ENCODE measurements at places on chromosomes 4 and X. TPM values are rescaled to one million over a fixed set of nuclear protein-coding genes. Genes with fewer than 3 reads are reported as not detected.

DNA sequence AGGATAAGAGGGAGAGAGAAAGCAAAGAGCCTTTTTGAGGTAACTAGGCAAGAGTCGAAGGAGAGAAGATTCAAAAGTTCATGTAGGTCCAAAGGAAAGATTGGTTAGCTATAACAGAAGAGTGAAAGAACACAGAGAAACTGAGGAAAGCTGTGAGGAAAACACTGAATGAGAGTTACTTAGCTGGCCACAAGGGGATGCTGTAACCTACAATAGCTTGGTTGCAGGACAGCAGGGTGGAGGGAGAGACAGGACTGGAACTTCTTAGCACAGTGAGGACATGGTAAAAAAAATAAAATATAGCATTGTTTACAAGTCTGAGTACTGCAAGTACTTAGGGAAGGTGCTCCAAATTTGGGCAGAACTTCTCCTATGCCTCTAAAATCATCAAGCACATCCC lies 48.3 kb downstream of the RAI2 start:
- no peak for DNase-seq

The GAGE2A gene
- total RNA-seq = 61.7 TPM

DNA sequence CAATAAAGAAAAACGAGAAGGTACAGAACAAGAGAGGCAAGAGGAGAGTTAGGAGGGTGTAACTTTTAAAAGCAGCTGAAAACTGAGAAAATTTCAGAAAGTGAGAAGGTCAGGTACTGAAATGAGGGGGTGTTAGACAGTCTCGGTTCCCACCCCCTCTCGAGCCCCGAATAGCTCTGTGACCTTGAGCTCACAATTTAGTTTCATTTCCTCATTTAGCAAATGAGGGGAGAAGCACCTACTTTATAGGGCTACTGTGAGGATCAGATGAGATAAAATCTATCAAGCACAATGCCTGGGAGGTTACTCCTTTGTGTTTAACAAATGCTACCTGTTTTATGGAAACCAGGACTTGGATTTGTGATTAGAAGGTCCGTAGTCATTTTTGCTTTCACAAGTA lies 4.9 kb downstream of the UGT8 start:
- DNase-seq = no peak

GRCh38 chrX:5780821-5781220 lies 447.8 kb downstream of the NLGN4X start:
- DNase-seq = no peak

GRCh38 chr4:1723131-1723801 lies 1.9 kb downstream of the TACC3 start:
- peak; percentile 2 for DNase-seq

DNA sequence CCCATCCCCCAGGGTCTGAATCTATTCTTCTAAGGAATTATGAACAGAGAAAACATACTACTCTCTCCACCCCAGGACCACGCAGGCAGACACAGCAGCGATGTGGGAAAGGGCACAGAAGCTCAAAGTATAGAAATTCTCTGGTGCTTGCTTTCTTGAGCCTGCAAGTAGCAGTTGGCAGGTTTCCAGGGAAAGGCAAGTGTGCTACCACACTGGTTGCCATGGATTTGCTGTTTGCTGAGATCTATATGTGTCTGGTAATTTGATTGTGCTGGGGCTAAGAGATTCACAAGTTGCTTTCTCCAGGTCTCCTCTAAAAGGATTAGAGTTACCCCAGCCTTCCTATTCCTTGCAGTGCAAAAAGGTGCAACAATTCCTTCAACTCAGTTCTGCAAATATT lies 83.1 kb downstream of the GUCY2F start:
- no peak for DNase-seq

- DNase-seq = no peak
Measured at GRCh38 chr4:2501034-2501594, 32.2 kb downstream of the RNF4 start.

DNA sequence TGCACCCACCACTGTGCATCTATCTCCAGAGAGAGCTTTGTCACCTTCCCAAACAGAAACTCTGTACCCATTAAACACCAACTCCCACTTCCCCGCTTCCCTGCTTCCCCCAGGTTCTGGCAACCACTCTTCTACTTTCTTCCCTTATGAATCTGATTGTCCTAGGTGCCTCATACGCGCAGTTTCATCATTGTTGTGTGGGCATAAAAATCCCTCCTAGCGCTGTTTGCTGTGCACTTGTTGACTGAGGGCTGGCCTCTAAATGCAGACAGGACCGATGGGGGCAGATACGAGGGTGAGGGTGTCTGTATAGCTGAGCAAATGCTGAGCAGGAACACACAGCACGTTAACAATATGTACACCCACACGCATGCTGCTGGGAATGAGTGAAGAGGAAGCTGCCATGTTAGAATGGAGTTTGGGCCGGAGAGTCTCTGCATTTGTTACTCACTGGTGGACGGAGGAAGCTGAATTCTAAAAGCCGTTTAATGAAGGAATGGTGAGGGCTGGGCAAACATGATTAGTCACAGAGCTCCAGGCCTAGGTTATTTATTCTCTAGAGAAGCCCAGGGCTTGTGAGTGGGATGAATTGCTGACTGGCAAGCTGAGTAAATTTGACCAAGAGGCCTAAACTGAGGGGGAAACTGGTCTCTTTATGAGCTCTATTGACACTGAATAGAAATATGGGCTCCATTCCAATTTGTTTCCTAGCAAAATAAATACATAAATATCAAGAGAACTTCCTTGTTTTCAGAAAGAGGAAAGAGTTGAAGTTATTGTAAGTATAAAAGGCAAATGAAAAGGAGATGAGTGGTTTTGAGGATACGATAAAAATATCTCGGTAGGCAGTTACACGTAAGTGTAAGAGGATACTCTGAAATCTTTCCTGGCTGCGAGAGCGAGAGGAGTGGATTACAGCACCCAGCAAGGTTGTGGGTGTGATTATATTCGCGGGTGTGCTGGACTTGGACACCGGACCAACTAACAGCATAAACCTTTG lies 95.9 kb upstream of the RPS6KA3 start:
- peak; percentile 73 for DNase-seq

- no peak for DNase-seq
Measured at GRCh38 chr4:27148211-27148895, 287.7 kb downstream of the STIM2 start.

DNA sequence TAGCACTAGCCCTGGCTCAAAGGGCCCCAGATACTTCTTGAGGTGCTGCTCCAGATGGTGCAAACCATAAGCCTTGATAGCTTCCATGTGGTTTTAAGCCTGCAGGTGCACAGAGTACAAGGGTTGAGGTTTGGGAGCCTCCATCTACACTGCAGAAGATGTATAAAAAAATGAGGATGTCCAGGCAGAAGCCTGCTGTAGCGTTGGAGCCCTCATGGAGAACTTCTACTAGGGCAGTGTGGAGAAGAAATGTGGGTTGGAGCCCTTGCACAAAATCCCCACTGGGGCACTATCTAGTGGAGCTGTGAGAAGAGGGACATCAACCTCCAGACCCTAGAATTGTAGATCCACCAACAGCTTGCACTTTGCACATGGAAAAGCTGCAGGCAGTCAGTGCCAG lies 231.9 kb downstream of the CHIC2 start:
- no peak for DNase-seq

- no peak for DNase-seq
Measured at GRCh38 chrX:3145716-3146115, 104.4 kb downstream of the ARSF start.

- DNase-seq = no peak
Measured at GRCh38 chrX:40291553-40291952, 193.8 kb upstream of the BCOR start.
